ENCODE measurements at places on chromosomes 2 and 18. TPM values are rescaled to one million over a fixed set of nuclear protein-coding genes. Genes with fewer than 3 reads are reported as not detected.
A peak's percentile ranks its signal among the peaks of the same experiment; 100 is the strongest.

Gene EMILIN1
- 229 TPM for total RNA-seq

Gene ADD2
- under 0.01 TPM for total RNA-seq

Gene RRM2
- total RNA-seq = 23.5 TPM

Gene GAREM2
- total RNA-seq = 1.8 TPM

Gene NDUFS1
- total RNA-seq = 87.5 TPM

Gene UGT1A4
- not detected for total RNA-seq

GRCh38 chr2:222813177-222813843, 47.5 kb upstream of the ACSL3 start:
- H3K27ac ChIP-seq = no peak overlapping the region
- H3K36me3 ChIP-seq = no peaks in the 10 kb centered on the region
- DNase-seq = peak; percentile 49
- H3K27me3 ChIP-seq = no peaks in the 10 kb centered on the region
- no peaks in the 10 kb centered on the region for H3K4me1 ChIP-seq
- no peak overlapping the region for H3K4me3 ChIP-seq

GRCh38 chr2:58634653-58635370, 393.7 kb upstream of the FANCL start:
- H3K27ac ChIP-seq = no peak overlapping the region
- no peak overlapping the region for H3K4me3 ChIP-seq

DNA sequence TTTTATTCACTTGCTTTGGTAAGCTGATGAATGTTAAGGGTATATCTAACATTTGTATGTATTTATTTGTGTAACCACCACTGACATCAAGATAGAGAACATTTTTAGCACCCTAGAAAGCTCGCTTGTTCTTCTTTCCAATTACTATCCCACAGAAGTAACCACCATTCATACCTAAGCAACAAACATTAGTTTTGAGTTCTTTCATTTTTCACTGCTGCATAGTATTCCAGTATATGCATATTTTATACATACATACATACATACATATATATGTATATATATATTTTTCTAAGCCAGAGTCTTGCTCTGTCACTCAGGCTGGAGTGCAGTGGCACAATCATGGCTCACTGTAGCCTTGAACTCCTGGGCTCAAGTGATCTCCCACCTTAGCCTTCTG, 11.1 kb upstream of the DYM start:
- H3K27me3 ChIP-seq = no peaks in the 10 kb centered on the region
- no peak overlapping the region for H3K27ac ChIP-seq
- DNase-seq = no peak
- no peaks in the 10 kb centered on the region for H3K36me3 ChIP-seq

DNA sequence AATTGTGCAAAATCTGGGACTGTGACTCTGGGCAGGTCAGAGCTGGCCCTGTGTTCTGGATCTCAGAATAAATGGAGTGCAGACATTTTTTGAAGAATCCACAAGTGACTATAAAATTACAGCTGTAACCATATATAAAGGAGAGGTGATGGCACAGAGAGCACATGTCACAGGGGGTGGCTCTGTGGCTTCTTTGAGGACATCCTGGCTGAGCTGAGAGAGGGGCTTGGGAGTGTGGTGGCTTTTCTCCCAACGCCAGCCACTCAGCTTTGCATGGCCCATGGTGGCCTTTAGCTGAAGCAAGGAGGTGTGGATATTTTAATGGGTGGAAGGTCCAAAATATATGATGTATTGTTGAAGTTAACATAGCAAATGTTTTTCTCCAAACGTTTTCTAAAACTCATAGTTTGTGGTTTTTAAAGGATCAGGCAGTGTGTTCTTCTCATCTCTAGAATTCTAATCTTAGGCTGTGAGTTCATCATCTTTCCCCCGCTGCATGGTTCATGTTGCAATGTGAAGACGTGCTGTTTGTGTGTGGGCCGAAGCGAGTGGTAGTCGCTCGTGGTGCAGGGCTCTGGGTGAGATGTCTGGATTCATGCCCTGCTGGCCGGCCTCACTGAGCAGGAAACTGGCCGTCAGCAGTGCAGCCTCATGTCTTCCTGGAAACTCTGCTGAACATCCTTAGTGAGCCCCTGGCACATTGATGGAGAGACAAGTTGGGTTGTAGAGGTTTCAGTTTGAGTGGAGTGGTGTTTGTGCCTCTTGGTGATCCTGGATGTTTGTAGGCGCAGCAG, 109.9 kb downstream of the ZNF236 start:
- H3K4me1 ChIP-seq = no peaks in the 10 kb centered on the region
- no peak overlapping the region for H3K4me3 ChIP-seq
- peaks cover 31% of the 10 kb centered on the region for H3K36me3 ChIP-seq
- no peaks in the 10 kb centered on the region for H3K27me3 ChIP-seq
- no peak overlapping the region for H3K27ac ChIP-seq

DNA sequence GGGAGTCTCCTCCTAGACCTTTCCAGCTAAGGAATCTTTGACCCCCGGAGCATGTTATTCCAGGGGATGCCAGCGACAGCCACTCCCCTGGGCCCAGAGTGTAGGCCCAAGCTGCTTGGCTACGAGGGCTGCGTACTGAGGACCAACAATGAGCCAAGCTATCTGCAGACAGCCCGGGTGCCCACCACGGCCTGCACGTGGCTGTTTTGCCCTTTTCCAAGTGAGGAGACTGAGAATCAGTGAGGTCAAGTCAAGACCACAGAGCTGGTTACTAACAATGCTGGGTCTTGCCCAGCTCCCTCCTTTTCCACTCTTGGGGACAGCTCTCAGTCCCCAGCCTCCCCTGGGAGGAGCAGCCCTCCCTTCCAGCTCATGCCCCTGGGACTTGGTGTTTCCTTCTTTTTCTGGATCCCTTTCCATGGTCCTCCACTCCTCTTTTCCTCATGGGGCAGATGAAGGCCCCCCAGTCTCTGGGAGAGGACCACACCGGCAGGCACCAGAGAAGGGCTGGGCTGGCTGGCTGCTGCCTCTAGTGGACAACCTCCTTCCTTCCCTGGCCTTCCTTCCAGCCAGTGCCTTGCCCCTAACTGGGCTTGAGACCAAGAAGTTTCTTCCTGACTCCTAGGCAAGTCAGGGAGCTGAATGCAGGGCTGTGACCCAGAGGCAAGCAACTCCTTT, 550 bp upstream of the MALL start:
- H3K4me3 ChIP-seq = peak overlapping the region; percentile 76
- H3K27ac ChIP-seq = no peak overlapping the region
- peaks cover 21% of the 10 kb centered on the region for H3K4me1 ChIP-seq
- no peaks in the 10 kb centered on the region for H3K27me3 ChIP-seq
- peak; percentile 90 for DNase-seq

DNA sequence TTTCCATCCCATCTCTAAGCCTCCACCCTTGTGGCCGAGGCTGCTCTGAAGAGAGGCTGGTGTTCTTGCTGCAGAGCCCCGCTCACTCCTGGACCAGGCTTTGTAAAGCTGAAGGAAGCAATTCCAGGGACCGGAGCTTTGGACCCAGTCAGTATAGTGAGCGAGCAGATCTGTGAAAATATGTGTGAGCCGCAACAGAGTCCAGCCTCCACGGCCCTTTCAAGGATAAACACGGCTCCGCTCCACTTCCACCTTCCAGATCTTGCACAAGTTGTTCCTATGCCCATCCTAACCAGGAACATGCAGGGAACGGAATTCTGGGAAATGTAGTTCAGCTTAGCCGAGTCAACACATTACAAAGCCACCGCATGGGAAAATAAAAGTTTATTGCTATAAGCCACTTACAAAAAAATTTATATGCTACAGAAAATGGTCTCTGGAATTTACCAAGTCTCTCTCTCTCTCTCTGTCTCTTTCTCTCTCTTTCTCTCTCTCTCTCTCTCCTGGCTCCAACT, 151.7 kb upstream of the ZNF521 start:
- no peaks in the 10 kb centered on the region for H3K36me3 ChIP-seq
- H3K4me1 ChIP-seq = no peaks in the 10 kb centered on the region
- H3K27ac ChIP-seq = no peak overlapping the region
- H3K27me3 ChIP-seq = 0 out of 2 replicates have a peak, but pooled peaks cover 8% of the 10 kb centered on the region

DNA sequence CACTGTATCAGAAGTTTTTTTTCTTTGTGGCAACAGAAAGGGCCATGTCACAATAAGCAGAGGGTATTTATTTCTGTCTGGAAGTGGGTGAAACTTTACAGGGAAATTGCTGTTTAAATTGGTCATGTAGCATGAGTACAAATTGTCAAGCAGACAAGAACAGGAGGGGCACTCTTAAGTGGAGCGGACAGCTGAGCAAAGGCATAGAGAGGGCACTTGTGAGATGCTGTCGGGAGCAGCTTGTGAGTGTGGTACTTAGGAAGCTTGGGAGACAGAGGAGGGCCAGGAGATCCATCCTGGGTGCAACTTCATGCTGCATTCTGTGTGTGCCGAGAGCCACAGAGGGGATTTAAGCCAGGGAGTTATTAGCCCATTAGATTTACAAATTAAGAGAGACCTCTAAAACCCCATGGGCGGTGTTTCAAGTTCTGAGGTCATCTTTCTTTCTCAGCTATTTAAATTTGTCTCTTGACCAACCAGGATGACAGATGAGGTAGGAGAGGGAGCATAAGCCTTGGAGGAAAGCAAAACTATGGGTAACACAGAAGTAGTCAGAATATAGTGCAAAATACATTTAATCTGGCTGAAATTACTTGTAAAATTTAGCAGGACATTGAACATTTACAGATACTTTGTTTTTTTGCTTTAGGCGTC, 30.4 kb downstream of the INPP4A start:
- no peak overlapping the region for H3K27ac ChIP-seq
- no peak overlapping the region for H3K4me3 ChIP-seq
- no peaks in the 10 kb centered on the region for H3K36me3 ChIP-seq
- H3K4me1 ChIP-seq = peaks cover 11% of the 10 kb centered on the region

- peaks cover 17% of the 10 kb centered on the region for H3K4me1 ChIP-seq
- H3K4me3 ChIP-seq = no peak overlapping the region
- no peak overlapping the region for H3K27ac ChIP-seq
- no peaks in the 10 kb centered on the region for H3K36me3 ChIP-seq
- DNase-seq = no peak
- no peaks in the 10 kb centered on the region for H3K27me3 ChIP-seq
Observed at GRCh38 chr2:178244777-178245176, 50.5 kb downstream of the OSBPL6 start.

DNA sequence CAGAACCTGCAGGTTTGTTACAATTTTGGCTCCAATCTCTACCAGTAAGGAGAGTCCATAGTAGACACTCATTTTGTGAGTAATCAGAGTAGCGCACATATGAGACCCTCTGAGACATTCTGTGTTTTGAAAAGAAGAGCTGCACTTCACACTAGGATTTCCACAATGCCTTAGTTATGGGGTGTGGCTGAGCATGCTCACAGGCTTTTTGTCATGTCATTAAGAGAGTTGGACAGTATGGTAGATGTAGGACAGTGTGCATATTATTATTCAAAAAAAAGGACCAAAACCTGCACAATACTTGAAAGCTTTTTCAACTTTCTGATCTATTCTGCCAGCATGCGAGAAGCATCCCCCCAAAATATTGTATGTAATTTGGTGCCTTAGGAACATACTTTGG, 24.9 kb upstream of the TRIM43B start:
- no peaks in the 10 kb centered on the region for H3K4me1 ChIP-seq
- no peaks in the 10 kb centered on the region for H3K36me3 ChIP-seq
- H3K4me3 ChIP-seq = no peak overlapping the region
- H3K27ac ChIP-seq = no peak overlapping the region

- peaks cover 58% of the 10 kb centered on the region for H3K27me3 ChIP-seq
- no peak overlapping the region for H3K27ac ChIP-seq
- H3K36me3 ChIP-seq = no peaks in the 10 kb centered on the region
- no peak overlapping the region for H3K4me3 ChIP-seq
Observed at GRCh38 chr2:232521959-232522622, 1.9 kb downstream of the PRSS56 start.

DNA sequence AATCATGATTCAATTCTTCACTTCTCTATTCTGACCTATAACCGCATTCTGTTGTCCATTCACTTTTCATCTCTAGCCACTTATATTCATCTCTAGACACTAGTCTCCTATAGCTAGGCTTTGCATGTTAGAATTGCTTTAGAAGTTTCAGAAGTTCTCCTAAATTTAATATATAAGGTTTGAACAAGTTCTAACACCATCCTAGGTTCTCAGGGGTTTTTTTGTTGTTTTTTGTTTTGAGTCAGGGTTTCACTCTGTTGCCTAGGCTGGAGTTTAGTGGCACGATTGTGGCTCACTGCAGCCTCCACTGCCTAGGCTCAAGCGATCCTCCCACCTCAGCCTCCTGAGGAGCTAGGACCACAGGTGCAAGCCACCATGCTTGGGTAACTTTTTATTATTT, 19.9 kb downstream of the WDSUB1 start:
- no peaks in the 10 kb centered on the region for H3K27me3 ChIP-seq
- no peak overlapping the region for H3K4me3 ChIP-seq
- no peaks in the 10 kb centered on the region for H3K4me1 ChIP-seq
- no peak for DNase-seq

- no peaks in the 10 kb centered on the region for H3K4me1 ChIP-seq
- no peak overlapping the region for H3K4me3 ChIP-seq
- H3K27ac ChIP-seq = no peak overlapping the region
- DNase-seq = no peak
Observed at GRCh38 chr2:6211236-6211635, 519.1 kb downstream of the SOX11 start.

DNA sequence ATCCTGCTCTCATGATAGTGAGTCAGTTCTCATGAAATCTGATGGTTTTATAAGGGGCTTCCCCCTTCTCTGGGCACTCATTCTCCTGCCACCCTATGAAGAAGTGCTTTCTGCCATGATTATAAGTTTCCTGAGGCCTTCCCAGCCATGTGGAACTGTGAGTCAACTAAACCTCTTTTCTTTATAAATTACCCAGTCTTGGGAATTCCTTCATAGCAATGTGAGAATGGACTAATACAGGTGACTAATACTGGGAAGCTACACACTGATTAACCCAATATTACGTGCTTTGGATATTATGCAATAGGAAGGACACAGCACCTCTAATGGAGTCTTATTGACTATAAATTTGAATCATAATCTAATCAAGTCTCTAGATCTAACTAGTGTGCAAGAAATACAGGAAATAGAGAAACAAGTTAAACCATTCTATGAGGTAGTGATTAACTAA, 107.2 kb upstream of the ETAA1 start:
- H3K27ac ChIP-seq = peak overlapping the region; percentile 91
- peaks cover 23% of the 10 kb centered on the region for H3K4me1 ChIP-seq
- DNase-seq = peak; percentile 90

DNA sequence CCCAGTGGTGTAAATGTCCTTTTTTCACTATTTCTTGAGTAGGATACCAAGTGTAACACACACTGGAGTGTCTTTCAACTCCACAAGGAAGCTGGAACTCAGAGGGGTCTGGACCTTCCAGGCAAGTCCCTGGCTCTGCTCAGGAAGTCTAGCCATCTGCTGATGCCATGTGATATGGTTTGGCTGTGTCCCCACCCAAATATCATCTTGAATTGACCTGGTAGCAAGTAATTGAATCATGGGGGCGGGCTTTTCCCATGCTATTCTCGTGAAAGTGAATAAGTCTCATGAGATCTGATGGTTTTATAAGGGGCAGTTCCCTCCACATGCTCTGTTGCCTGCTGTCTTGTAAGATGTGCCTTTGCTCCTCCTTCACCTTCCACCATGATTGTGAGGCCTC, 99.4 kb upstream of the CDC42EP3 start:
- H3K36me3 ChIP-seq = no peaks in the 10 kb centered on the region
- no peaks in the 10 kb centered on the region for H3K27me3 ChIP-seq
- H3K27ac ChIP-seq = peak overlapping the region; percentile 73
